Left renal cortex interstitium (tissue), 4 donors: ENCODE measurements at places on chromosomes 2 and 18. TPM values are rescaled to one million over a fixed set of nuclear protein-coding genes. Genes with fewer than 3 reads are reported as not detected.

- DNase-seq = no peak
Observed at GRCh38 chr2:11163439-11164317, 8.4 kb downstream of the SLC66A3 start.

- DNase-seq = no peak
Observed at GRCh38 chr2:60422826-60423483, 130.5 kb downstream of the BCL11A start.

DNA sequence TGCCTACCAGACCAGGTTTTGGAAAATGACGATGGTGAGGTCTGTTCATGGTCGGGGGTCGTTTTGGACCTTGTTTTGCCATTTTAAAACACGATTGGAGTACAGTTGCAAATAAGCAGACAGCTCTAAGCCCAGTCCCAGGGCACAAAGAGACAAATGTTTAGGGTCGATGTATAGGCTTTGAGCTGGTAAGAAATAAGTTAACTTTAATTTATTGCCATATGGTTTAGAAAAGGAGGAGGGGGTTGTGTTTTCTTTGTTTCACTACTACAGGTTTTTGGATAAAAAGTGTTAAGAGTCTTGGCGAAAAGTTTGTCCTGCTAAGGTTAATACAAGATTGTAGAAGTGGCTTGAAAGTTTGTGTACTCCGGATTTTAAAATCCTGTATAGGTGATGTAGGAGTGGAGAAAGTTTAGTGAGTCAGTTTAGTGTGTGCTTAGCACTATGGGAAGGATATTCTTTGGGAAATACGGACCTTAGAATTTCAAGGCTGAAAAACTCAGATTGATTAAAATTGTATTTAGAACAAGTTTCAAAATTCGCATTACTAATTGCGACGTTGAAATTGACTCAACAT, 1.3 kb downstream of the KCMF1 start:
- no peak for DNase-seq

- DNase-seq = no peak
Observed at GRCh38 chr2:194491409-194492115, 1165.5 kb upstream of the SLC39A10 start.

- no peak for DNase-seq
Observed at GRCh38 chr18:68662754-68663153, 52.2 kb downstream of the TMX3 start.

DNA sequence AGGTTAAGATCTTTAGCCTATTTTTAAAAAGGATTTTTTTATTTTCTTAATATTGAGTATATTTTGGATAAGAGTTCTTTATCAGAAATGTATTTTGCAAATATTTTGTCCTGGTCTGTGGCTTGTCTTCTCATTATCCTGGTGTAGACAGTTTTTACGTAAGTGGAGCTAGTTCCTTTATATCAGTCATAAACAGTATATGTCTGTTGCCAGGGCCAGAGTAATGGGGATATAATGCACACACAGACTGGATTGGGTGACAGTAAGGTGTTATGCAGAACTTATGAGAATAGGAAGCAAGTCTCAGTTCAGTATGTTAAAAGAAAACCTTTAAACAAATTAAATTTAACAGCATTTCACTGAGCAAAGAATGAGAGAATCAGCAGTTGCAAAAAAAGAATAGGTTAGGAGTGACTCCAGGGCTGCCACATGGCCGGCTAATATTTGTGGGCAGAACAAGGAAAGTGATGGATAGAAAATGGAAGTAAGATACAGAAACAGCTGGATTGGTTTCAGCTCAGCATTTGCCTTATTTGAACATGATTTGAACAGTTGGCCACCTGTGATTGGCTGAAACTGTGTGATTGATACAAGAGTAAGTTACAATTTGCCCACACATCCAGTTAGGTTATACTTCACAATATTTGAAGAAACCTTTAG, 61.1 kb upstream of the ZNG1B start:
- DNase-seq = no peak

- no peak for DNase-seq
Observed at GRCh38 chr2:20509770-20510490, 63.1 kb downstream of the RHOB start.

DNA sequence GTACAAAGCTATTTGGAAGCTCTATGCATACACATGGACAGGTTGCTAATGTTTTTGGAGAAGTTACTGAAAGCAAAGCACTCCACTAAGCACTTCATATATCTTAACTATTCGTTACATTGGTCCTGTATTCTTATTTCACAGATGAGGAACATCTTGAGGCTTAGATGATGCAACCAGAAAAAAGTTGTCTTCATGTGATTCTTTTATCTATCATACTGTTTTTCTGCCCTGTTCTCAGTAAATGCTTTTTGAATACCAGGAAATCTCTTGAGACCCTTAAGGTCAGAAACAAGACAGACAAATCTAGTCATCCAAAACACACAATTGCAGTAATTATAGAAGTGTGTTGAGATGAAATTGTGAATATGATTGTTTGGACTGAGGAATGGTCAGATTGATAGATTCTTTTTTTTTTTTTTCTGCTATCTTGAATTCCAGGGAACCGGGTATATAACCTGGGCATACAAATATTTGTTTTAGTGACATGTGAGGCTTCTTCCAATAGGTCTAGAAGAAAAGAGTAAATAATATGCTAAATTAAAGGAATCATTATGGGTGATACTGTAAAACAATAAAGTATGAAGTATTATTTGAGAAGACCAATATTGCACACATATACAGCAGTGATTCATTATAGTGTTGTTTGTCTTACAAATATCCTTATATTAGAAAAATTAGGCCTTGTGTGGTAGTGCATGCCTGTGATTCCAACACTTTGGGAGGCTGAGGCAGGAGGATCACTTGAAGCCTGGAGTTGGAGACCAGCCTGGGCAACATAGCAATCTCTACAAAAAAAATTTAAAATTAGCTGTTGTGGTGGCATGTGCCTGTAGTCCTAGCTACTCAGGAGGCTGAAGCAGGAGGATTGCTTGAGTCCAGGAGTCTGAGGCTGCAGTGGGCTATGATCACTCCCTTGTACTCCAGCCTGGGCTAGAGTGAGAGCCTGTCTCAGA, 33.7 kb downstream of the EHBP1 start:
- no peak for DNase-seq

- DNase-seq = no peak
Observed at GRCh38 chr2:172196768-172197431, 94.2 kb upstream of the DLX2 start.

- no peak for DNase-seq
Observed at GRCh38 chr18:69705987-69706386, 241.7 kb downstream of the CD226 start.

GRCh38 chr18:56298935-56299334, 339.5 kb downstream of the TXNL1 start:
- no peak for DNase-seq

DNA sequence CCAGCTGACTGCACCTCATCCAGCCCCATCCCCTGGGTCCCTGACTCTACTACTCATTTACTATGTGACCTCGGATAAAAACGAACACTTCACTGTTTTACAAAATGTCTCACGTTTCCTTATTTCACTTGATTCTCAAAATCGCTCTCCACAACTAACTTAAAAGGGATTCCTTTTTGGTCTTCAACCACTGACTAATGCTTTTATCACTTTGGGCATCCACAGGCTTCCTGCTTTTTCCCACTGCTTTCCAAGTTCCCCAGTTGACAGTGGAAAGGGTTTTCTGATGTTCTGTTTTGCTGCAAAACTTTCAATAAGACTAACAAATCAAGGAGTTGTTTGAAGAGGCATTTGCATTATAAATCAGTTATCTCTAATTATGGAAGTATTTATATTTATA, 24.1 kb downstream of the EIF2AK3 start:
- DNase-seq = no peak

DNA sequence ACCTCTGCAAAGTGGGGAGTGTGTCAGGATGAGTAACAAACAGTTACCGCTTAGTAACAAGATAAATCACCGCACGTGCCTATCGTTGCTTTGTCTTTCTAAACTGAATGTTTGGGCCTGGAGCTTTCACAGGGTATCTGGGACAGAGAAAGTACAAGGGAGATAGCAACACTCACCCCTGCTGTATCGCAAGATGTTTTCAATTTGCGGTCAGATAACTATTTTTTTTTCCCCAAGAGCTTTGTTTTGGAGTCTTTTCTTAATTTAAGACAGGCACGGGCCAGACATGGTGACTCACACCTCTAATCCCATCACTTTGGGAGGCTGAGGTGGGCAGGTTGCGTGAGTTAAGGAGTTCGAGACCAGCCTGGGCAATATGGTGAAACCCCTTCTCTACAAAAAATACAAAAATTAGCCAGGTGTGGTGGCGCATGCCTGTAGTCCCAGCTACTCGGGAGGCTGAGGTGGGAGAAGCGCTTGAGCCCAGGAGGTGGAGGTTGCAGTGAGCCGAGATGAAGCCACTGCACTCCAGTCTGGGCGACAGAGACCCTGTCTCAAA, 146.6 kb downstream of the GBX2 start:
- DNase-seq = no peak

DNA sequence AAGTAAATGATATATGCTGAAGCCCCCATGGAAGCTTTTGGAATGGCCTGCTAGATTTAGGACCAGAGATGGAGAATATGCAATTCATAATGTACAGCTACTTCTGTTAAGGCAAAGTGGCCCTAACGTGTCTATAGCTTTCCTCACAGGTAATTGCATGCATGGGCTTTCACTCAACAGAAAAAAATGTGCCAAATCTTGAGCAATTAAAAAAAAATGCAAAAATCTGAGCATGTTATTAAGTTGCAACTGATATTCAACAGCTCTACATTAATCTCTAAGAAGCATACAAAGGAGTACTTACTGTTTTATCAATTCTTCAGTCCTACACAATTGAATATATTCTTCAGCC, 79.6 kb downstream of the EFEMP1 start:
- DNase-seq = no peak

DNA sequence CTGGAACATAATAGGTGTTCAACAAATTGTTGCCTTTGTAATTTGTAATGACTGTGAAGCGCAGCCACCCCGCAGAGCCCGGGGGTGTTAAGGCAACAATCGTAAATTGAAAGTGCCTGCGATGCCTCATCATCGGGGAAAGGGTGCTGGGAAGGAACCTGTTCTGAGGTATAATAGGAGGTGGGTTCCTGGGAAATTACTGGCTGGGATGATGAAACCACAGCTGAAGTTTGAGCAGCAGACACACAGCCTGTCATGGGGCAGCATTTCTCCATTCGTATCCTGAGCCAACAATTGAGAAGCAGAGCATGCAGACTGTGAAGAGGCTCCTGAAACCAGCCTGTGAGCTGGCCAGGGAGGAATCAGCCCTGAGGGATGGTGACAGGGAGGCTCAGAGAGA, 404.0 kb upstream of the MYT1L start:
- no peak for DNase-seq

GRCh38 chr18:74739926-74740325, 142.3 kb downstream of the ZNF407 start:
- no peak for DNase-seq

MYCN gene
- 38.6 TPM for polyA plus RNA-seq

MLPH gene
- 1.4 TPM for polyA plus RNA-seq

ITGB6 gene
- 11.7 TPM for polyA plus RNA-seq

MYO1B gene
- polyA plus RNA-seq = 94.8 TPM

CCDC102B gene
- 7.4 TPM for polyA plus RNA-seq

DNAJC5G gene
- polyA plus RNA-seq = 0.56 TPM

DUSP2 gene
- polyA plus RNA-seq = 4.0 TPM

FARP2 gene
- polyA plus RNA-seq = 44.4 TPM

SNORC gene
- 3.7 TPM for polyA plus RNA-seq

CROCC2 gene
- 0.09 TPM for polyA plus RNA-seq

RAB6C gene
- polyA plus RNA-seq = 0.85 TPM
